ENCODE measurements at places on chromosomes 1 and 21. TPM values are rescaled to one million over a fixed set of nuclear protein-coding genes. Genes with fewer than 3 reads are reported as not detected.

- no peak for DNase-seq
Measured at GRCh38 chr1:30545365-30545764, 178.0 kb downstream of the MATN1 start.

- no peak for DNase-seq
Measured at GRCh38 chr1:229087906-229088305, 183.0 kb upstream of the RAB4A start.

Gene NOTCH2
- total RNA-seq: 50.6 TPM

Gene APOBEC4
- not detected for total RNA-seq

GRCh38 chr1:168386949-168387586, 106.4 kb downstream of the TBX19 start:
- DNase-seq: no peak

GRCh38 chr1:109312978-109313775, 6.4 kb upstream of the MYBPHL start:
- no peak for DNase-seq

DNA sequence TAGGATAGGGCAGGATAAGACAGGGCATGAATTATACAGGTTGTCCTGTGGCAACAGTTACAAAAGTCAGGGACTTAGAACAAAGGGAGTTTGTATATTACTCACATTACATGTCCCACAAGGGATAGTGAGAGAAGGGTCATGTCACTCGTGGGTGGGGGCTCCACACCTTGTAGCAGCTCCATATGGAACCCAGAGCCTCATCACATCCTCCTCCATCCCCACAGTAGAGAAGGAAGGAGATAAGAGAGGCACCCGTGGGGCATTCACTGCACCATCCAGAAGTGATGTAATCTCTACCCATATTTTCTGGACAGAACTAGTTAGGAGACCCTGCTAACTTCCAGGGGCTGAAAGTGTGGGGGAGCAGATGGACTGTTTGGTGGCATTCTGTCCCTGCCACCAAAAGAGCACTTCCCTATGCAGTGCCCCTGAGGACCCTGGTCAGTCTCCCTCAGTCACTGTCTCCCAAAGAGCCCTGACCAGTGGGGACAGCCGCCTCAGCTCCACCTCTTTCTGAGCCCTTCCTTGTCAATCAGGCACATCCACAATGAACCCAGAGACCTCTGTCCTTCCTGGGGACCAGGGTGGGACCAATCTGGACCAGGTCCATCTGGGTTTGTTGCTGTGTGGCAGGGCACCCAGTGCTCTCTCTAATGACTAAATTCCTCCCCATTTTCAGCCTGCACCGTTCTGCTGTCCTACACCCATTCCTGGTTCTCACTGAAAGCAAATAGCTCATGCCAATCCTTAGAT, 154.8 kb upstream of the ETV3 start:
- no peak for DNase-seq

- peak; percentile 40 for DNase-seq
Measured at GRCh38 chr1:23727362-23727811, 15.9 kb upstream of the ELOA start.

Gene LCK
- total RNA-seq: 135 TPM

- no peak for DNase-seq
Measured at GRCh38 chr1:65424573-65424889, 4.1 kb downstream of the LEPR start.

Gene TIE1
- total RNA-seq: 0.15 TPM

GRCh38 chr1:67760030-67760821, 73.0 kb downstream of the GNG12 start:
- DNase-seq: peak; percentile 84

DNA sequence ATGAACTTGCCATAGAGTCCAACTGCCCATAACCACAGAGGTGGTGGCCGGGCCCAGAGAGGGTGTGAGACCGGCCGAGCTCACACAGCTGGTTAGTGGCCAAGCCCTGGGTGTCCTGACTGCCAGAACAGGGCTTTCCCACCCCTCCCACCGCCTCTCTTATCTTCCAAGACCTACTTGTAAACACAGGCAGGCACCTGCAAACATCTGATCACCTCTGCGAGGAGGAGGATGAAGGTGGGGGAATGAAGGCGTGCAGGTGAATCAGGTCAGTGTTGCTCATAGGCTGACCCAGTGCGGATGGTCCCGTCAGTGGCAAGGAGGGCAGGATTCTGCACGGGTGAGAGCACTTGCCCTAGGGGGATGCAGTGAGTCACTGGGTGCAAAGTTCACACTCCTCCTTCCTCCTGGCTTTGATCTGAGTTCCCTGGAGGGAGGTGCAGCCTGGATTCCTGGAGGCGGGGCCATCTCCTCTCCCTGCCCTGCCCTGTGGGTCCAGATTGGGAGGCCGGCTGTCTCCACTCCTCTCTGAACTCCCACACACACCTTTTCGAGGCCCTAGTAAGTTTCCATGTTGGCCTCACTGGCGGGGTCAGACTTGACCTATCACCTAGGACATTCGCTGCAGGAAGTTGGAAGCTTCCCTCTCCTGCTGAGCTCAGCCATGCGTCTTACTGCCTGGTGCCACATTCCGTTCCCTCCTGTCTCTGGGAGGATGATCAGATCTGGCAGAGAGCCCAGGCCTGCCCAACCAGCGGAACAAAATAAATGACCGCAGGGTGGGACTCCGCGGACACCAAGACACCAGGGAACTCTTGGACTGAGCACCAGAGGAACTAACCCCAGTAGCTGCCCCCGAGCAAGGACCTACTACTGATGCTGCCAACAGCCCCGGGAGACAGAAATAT, 7.3 kb downstream of the UQCRHL start:
- no peak for DNase-seq

- no peak for DNase-seq
Measured at GRCh38 chr1:59480188-59480888, 183.4 kb downstream of the FGGY start.

GRCh38 chr1:229661022-229661877, 35.2 kb downstream of the URB2 start:
- peak; percentile 79 for DNase-seq

DNA sequence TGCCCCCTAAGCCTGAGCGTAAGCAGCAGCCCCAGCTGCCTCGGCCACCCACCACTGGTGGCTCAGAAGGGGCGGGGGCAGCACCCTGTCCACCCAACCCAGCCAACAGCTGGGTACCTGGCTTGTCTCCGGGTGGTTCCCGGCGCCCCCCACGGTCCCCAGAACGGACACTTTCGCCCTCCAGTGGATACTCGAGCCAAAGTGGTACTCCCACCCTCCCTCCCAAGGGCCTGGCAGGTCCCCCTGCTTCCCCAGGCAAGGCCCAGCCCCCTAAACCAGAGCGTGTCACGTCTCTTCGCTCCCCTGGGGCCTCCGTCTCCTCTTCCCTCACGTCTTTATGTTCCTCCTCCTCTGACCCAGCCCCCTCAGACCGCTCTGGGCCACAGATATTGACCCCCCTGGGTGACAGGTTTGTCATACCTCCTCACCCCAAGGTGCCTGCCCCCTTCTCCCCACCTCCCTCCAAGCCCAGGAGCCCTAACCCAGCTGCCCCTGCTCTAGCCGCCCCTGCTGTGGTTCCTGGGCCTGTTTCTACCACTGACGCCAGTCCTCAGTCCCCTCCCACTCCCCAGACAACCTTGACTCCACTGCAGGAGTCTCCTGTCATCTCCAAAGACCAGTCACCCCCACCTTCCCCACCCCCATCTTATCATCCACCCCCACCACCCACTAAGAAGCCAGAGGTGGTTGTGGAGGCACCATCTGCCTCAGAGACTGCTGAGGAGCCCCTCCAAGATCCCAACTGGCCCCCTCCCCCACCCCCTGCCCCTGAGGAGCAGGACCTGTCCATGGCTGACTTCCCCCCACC, 46.2 kb downstream of the YARS1 start:
- DNase-seq: no peak

Gene NHLH2
- not detected for total RNA-seq

- no peak for DNase-seq
Measured at GRCh38 chr1:161054805-161055204, 9.0 kb upstream of the USF1 start.

GRCh38 chr1:164228928-164229327, 330.1 kb upstream of the PBX1 start:
- no peak for DNase-seq

DNA sequence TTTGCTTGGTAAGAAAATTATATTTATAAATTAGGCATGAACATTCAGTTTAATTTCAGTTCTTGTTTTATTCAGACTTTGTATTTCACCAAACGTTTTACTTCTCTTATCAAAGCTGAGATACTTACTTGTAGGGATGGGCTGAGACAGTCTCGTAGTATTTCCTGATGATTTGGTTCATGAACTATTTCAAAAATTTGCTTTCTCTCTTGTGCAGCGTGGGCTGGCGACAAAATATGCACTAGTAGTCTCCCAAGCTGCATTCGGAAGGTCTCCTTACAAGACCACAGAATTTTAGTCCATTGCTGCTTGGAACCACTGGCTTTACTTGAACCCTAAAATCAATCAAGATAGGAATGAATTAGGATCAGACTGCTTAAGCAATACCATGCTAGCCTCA, 91.7 kb upstream of the GNG4 start:
- no peak for DNase-seq

DNA sequence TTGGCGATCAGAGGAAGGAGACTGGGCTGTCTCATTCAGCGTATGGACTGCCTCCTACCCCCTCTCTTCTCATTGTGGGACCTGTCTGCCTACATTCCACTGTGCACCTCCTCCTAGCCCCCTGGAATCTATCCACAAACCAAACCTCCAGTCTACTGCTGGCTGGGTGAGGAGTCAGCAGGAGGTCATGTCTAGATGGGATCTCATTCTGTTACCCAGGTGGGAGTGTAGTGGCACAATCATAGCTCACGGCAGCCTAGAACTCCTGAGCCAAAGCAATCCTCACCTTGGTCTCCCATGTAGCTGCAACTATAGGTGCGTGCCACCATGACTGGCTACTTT, 18.0 kb upstream of the TTC22 start:
- DNase-seq: no peak

- DNase-seq: no peak
Measured at GRCh38 chr1:76998582-76999223, 131.4 kb downstream of the ST6GALNAC5 start.

- DNase-seq: no peak
Measured at GRCh38 chr1:38561725-38562124, 297.8 kb downstream of the RRAGC start.

DNA sequence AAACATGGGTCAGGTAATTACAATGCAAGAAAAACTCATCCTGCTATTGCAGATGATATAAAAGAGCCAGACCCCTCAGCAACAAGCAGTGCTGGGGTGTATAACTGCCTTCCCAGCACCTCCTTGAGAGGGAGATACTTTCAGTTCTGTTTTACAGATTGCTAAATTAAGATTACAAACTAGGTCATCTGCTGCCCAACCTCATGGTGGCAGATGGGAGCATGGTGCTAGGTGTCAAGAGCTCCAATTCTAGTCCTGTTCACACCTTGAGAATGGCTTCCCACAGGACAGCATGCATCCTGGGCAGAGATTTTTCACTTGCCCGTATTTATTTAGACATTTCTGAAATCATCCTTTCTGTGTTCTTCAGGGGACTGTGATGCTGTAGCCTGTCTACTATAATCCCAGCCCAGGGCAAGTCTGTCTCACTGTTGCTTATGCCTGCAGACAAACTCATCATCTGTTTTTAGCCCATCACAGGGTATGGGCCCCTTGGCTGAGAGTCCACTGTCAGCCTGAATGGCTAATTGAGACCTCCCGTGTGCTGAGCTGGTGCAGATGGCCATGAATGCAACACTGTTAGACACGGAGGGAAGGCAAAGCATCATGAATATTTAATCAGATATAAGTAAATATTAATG, 40.2 kb upstream of the PBX1 start:
- no peak for DNase-seq

DNA sequence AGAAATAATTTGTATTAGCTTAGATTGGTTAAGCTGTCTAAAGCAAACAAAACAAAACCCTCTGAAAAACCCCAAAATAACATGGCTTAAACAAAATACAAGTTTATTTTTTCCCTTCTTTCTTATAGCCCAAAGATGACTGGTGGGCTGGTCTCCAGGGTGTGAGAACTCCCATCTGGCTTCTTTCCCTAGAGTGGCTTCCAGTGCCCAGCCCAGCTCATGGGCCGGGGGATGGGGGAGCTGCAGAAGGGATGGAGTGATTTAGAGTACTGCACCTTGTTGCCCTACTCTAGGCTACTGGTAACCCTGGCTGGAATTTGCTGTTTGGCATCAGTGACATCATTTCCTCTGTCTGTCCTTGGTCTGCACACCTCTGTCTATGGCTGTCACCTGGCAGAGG, 223.0 kb downstream of the PBX1 start:
- DNase-seq: no peak

- no peak for DNase-seq
Measured at GRCh38 chr1:26696119-26696653, 371 bp downstream of the ARID1A start.

DNA sequence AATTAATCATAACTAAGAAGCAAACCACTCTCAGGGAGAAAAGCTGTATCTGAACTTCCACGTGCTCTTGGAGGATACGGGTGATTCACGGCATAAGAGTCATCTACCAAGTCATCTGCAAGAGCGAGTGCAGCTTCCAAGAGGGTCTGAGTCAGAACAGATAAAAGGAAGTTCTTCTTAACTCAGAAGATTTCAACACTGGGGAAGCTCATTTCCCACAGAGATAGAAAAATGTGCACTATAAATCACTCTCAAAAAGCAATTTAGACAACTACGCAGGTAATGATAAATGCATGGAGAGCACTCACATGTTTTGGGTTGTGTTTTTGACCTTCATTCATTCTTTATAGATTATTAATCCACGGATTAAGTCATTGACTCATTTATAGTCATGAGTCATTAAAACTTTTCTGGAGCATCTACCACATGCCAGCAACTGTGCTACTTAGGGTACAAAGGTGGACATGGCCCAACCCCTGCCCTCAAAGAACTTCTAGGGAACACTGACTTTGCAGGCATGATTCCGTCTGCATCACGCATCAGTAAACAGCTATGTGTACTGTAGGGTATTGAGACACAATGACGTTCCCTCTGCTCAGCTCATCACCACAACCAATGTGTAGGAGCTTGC, 20.8 kb downstream of the KCNJ15 start:
- DNase-seq: no peak

DNA sequence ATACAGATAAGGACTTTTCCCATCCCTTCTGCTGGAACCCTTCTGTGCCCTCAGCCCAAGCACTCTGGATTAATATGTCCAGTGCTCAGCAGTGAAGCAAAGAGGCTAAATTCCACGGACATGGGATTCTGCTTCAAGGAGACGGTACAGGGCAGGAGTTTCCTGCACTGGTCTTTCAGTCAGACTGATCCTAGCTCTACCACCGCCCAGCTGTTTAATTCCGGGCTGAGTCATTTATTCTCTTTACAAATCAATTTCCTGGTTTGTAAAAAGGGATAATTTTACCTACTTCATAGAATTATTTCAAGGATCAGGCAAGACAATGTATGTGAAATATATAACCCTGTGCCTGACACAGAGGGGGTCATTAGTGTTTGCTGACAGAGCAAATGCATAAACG, 41.6 kb upstream of the NRDC start:
- no peak for DNase-seq

Gene GRIK1
- not detected for total RNA-seq

Gene RNU1-2
- 1,721 TPM for total RNA-seq

DNA sequence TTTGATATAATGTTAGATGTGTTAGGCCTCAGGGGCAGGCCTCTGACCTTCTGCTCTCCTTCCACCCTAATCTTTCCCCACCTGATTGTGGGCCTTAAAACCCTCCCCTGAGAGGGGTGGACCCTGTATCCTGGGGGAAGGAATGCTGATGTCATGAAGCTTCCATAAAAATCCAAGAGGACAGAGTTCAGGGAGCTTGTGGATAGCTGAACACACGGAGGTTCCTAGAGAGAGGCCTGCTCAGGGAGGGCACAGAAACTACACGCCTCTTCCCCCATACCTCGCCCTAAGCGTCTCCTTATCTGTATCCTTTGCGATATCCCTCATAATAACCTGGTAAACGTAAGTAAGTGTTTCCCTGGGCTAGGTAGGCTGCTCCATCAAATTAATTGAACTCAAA, 4.3 kb downstream of the MFN2 start:
- no peak for DNase-seq

Gene KPRP
- total RNA-seq: not detected

Data from OCI-LY7 (cell line).